ENCODE measurements at places on chromosomes 4 and X.

GRCh38 chr4:143071351-143071750, 113.4 kb upstream of the USP38 start:
- no peaks in the 10 kb centered on the region for H3K36me3 ChIP-seq
- no peaks in the 10 kb centered on the region for H3K4me1 ChIP-seq
- no peak for DNase-seq
- H3K27me3 ChIP-seq = no peaks in the 10 kb centered on the region
- no peak overlapping the region for H3K27ac ChIP-seq

- peak; percentile 81 for DNase-seq
- H3K4me3 ChIP-seq = no peak within 1 kb of the TSS
- peaks cover 4% of the 10 kb centered on the region for H3K4me1 ChIP-seq
These were observed at the start of gene DAPP1 for GRCh38 chr4:99816545-99817308. DAPP1 (plus strand) TSS chr4:99816827; CDS start chr4:99816914, 87 bp downstream.

DNA sequence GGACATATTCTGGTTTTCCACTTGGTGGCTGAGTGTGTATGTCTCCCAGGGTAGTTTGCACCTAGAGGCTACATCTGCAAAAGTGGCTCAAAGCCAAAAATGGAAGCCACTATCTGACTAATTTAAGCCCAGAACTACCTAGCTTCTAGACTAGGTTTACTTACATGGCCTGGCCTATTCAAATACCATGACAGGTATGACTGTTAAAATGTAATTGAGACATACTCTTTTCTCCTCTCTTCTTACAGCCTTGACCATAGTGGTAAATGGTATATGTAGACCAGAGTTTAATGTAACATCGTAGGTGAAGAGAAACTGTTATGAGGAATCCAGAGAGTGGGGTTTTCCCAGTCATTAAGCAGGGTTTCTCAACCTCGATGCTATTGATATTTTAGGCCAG, 2.6 kb upstream of the TRPC5 start:
- no peaks in the 10 kb centered on the region for H3K36me3 ChIP-seq
- H3K27me3 ChIP-seq = no peaks in the 10 kb centered on the region
- no peak overlapping the region for H3K27ac ChIP-seq
- no peak overlapping the region for H3K4me3 ChIP-seq
- DNase-seq = no peak
- H3K4me1 ChIP-seq = no peaks in the 10 kb centered on the region

DNA sequence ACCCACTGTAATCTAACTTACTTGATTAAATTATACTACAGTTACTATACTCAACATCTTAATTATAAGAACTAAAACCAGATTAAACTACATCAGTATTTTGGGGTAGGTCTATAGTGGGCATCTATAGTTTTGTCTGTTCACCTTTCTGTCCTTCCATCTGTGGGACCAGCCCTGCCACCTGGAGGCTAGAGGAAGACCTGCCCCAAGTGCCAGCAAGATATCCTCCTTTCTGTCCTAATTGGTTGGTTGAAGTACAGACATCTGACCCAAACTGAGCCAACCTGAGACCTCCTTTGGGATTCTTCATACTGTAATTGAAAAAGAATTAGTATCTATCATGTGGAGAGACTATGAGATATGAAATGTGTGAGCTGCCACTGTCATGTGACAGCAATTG, 172.2 kb upstream of the TLL1 start:
- no peak for DNase-seq
- H3K27ac ChIP-seq = no peak overlapping the region
- H3K4me1 ChIP-seq = no peaks in the 10 kb centered on the region
- no peaks in the 10 kb centered on the region for H3K36me3 ChIP-seq

DNA sequence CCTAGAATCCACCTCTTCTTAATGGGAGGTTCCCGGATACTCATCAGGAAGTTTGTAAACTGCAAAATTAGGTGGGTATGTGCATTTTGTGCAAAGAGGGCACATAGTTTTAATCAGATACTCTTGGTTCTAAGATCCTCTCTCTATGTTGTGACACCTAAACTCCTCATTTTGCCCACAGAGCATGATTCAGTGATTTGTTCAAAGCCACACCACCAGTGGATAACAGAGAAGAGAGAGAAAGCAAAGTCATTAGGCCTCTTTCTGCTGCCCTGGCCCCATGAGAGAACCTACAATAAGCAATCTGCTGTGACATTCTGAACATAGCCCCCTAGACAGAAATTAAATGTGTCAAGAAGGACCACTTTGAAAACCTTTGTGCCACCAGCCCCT, 72.3 kb upstream of the STIM2 start:
- H3K36me3 ChIP-seq = no peaks in the 10 kb centered on the region
- peak overlapping the region; percentile 39 for H3K27ac ChIP-seq
- H3K4me1 ChIP-seq = peaks cover 8% of the 10 kb centered on the region
- H3K27me3 ChIP-seq = no peaks in the 10 kb centered on the region

DNA sequence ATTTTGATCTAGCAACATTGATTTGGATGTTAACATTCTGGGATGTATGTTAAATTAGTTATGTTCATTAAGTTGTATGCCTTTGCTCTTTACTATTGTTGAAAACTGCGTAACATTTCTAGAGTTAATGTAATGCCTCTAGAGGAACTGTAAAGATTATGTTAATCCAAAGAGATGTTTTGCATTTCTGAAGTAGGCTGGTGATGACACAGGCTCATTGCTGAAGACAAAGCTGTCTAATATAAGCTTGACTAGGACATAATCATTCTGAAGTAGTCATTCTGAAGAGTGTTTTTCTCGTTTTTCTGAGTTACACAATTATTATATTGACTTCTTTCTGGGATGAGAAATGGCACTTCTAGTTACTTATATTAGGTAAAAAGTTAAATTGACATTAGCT, 72.9 kb downstream of the LRP2BP start:
- H3K27ac ChIP-seq = no peak overlapping the region
- no peak overlapping the region for H3K4me3 ChIP-seq
- H3K4me1 ChIP-seq = peaks cover 12% of the 10 kb centered on the region
- no peaks in the 10 kb centered on the region for H3K36me3 ChIP-seq
- H3K27me3 ChIP-seq = no peaks in the 10 kb centered on the region

DNA sequence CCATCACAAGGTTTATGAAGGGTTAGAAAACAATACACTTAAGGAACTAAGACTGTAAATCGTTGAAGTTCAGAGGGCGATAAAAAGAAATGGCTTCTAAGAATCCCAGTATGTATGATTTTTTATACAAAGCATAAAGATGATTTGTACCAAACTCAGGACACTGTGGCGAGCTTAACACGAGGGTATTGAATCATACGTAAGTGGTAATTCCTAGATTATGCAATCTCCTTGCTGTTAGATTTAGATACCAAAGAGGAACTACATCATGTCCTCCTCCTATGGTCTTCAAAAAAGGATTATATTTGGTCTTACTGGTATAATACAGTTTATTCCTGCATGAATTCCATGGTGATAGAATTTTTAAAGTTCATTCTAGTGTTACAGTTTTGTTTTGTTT, 23.9 kb downstream of the NFKB1 start:
- peaks cover 3% of the 10 kb centered on the region for H3K4me1 ChIP-seq
- no peaks in the 10 kb centered on the region for H3K27me3 ChIP-seq
- no peak overlapping the region for H3K4me3 ChIP-seq
- no peak overlapping the region for H3K27ac ChIP-seq

DNA sequence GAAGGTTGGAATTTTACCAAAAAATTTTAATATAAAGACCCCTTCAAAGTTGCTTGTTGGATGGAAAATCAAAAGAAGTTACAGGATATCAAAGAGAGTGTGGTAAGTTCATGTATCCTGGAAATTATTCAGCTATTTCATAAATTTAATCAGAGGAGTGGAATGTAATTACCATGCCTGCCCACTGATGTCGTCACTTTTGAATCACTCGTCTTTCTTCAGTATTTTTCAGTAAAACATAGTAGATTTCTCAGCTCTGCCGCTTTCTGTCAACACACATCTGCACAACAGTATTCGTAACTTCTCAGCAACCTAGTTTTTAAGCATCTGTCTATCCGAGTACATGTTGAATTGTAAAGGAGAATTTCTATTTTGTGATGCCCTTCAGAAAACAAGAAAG, 2163.0 kb upstream of the AGA start:
- H3K27me3 ChIP-seq = no peaks in the 10 kb centered on the region
- no peaks in the 10 kb centered on the region for H3K4me1 ChIP-seq
- no peak for DNase-seq
- no peak overlapping the region for H3K27ac ChIP-seq
- H3K36me3 ChIP-seq = no peaks in the 10 kb centered on the region

DNA sequence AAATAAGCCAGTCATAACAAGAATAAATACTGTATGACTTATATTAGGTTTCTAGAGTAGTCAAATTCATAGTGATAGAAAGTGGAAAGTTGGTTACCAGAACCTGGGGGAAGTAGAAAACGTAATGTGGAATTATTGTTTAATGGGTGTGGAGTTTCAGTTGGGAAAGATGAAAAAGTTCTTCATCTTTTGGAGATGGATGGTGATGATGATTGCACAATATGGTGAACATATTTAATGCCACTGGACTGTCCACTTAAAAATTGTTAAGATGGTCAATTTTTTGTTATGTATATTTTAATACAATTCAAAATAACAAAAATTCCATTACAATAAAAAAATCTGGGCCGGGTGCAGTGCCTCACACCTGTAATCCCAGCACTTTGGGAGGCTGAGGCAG, 289.6 kb downstream of the ZIC3 start:
- DNase-seq = no peak
- H3K36me3 ChIP-seq = no peaks in the 10 kb centered on the region
- no peak overlapping the region for H3K4me3 ChIP-seq
- no peaks in the 10 kb centered on the region for H3K4me1 ChIP-seq

GRCh38 chr4:164866817-164867490, 10.0 kb upstream of the APELA start:
- H3K27ac ChIP-seq = no peak overlapping the region
- DNase-seq = no peak
- no peaks in the 10 kb centered on the region for H3K27me3 ChIP-seq
- H3K4me3 ChIP-seq = no peak overlapping the region
- no peaks in the 10 kb centered on the region for H3K4me1 ChIP-seq

DNA sequence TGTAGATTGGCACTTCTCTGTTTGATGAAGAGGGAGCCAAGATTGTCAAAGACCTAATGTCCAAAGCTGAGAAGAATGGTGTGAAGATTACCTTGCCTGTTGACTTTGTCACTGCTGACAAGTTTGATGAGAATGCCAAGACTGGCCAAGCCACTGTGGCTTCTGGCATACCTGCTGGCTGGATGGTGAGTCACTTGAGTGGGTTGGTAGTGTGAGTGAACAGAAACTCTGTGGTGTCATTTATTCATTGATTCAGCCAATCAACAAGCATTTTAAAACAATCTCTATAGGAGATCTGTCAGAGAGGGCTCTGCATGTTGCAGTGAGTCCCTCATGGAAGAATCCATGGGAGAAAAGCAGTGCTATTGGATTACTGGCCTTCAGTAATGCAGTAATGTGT, 16.3 kb downstream of the TAF9B start:
- H3K4me3 ChIP-seq = no peak overlapping the region
- no peaks in the 10 kb centered on the region for H3K27me3 ChIP-seq
- no peak for DNase-seq
- no peaks in the 10 kb centered on the region for H3K36me3 ChIP-seq
- no peak overlapping the region for H3K27ac ChIP-seq

DNA sequence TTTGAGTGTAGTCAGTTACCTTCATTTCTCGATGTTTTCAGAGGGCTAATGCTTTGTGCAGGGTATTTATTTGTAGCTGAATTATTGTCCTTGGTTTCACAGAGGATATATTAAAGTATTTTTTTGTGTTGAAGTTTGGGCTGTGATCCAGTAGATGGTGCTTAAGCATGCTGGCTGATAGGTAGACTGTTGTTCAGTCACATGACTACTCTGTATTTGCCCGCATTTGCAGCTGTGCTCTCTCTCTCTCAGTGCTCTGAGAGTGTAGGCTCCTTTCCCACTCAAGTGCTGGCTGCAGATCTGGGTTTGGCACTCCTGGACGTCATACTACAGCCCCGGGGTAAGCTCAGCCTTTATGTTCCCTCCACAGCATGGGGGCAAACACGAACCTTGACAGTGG, 21.7 kb downstream of the RAB40AL start:
- H3K27ac ChIP-seq = no peak overlapping the region
- H3K4me3 ChIP-seq = no peak overlapping the region
- no peak for DNase-seq
- no peaks in the 10 kb centered on the region for H3K36me3 ChIP-seq

- no peaks in the 10 kb centered on the region for H3K36me3 ChIP-seq
- H3K27me3 ChIP-seq = no peaks in the 10 kb centered on the region
- no peaks in the 10 kb centered on the region for H3K4me1 ChIP-seq
- DNase-seq = no peak
- no peak overlapping the region for H3K4me3 ChIP-seq
- no peak overlapping the region for H3K27ac ChIP-seq
These were observed 47.3 kb downstream of the RGS12 start for GRCh38 chr4:3340038-3340699.

DNA sequence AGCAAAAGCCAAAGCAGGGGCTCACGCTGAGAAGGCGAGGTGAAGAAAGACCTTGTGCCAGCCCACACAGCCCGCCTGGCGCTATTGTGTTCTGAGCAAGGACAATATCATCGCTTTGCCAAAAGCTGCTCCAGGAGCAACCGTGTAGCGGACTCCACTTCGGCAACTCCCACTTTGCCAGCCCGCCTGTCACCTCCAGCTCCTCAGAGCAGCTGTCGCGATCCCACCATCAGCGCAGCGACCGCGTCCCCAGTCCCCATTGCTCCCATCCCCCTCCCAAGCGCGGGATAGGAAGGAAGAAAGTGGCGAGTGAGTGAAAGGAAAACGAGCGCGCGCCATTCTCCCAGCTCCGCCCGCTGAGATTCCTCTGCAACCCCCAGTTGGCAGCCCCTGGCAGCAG, 759 bp downstream of the ZC4H2 start:
- peak overlapping the region; percentile 45 for H3K4me3 ChIP-seq
- DNase-seq = peak; percentile 26
- no peaks in the 10 kb centered on the region for H3K27me3 ChIP-seq
- peak overlapping the region; percentile 72 for H3K27ac ChIP-seq
- H3K4me1 ChIP-seq = no peaks in the 10 kb centered on the region

DNA sequence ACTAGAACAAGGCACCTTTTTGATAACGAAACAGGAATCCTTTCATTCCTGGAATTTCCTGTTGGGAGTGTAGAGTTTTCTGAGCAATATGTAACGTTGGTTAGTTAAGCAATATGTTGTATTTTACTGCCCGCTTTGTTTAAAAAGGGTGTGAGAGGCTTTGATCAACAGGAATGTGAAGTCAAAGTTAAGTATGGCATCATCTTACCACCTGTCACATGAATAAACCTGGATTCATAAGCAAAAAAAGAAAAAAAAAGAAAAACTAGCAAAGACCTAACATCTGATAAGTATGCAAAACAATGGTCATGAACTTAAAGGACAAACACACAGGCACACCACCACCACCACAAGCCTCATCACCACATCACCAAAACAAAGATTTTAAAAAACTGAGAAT, 7.1 kb upstream of the CXCL5 start:
- peak overlapping the region; percentile 69 for H3K27ac ChIP-seq
- no peaks in the 10 kb centered on the region for H3K27me3 ChIP-seq
- no peaks in the 10 kb centered on the region for H3K36me3 ChIP-seq
- no peak overlapping the region for H3K4me3 ChIP-seq
- no peak for DNase-seq

- no peak overlapping the region for H3K27ac ChIP-seq
- no peaks in the 10 kb centered on the region for H3K4me1 ChIP-seq
- H3K4me3 ChIP-seq = no peak overlapping the region
- H3K27me3 ChIP-seq = no peaks in the 10 kb centered on the region
These were observed 695.4 kb upstream of the INTU start for GRCh38 chr4:126937342-126937741.

- no peaks in the 10 kb centered on the region for H3K27me3 ChIP-seq
- H3K4me3 ChIP-seq = peak overlapping the region; percentile 32
These were observed 21.8 kb downstream of the TXLNG start for GRCh38 chrX:16807976-16808542.

Measured in transverse colon (tissue), 4 donors.